H1 (cell line): ENCODE measurements at places on chromosomes 7 and 10. TPM values are rescaled to one million over a fixed set of nuclear protein-coding genes. Genes with fewer than 3 reads are reported as not detected.

The PRSS58 gene
- not detected in 2 replicates for total RNA-seq

The CPA4 gene
- total RNA-seq, result not detected in 2 replicates

The CPN1 gene
- 0.15 TPM in 1 of 2 replicates, not detected in the other for total RNA-seq

DNA sequence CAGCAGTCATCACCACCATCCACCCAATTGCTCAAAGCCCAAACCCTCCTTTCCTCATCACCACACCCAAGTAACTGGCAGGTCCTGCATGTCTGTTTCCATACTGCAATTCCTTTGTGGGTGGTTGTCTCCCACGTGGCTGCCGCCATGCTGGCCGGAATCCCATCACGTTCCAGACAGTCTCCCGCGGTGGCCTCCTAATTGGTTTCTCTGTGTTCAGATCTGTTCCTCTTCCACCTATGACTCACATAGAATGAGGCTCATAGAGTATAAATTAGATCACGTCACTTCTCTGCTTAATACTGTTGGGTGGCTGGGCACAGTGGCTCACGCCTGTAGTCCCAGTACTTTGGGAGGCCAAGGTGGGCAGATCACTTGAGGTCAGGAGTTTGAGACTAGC is 813.0 kb downstream of the TYW1 start:
- DNase-seq, result no peak
- no peaks in the 10 kb centered on the region for H3K36me3 ChIP-seq
- no peak overlapping the region for H3K4me3 ChIP-seq
- H3K27me3 ChIP-seq, result no peaks in the 10 kb centered on the region

- H3K4me1 ChIP-seq, result 0 out of 2 replicates have a peak, but pooled peaks cover 2% of the 10 kb centered on the region
- no peak overlapping the region for H3K4me3 ChIP-seq
- H3K36me3 ChIP-seq, result no peaks in the 10 kb centered on the region
- DNase-seq, result no peak
Measured at GRCh38 chr10:122671355-122671754, 28.3 kb downstream of the C10orf120 start.

The SORCS1 gene
- 4.6 and 4.9 TPM in 2 replicates for total RNA-seq

GRCh38 chr10:73785721-73786511 is 510 bp downstream of the ZSWIM8 start:
- peak; percentile 57 for DNase-seq
- no peak overlapping the region for H3K27ac ChIP-seq
- H3K4me1 ChIP-seq, result peaks cover 3% of the 10 kb centered on the region
- H3K27me3 ChIP-seq, result no peaks in the 10 kb centered on the region
- peak overlapping the region; percentile 96 for H3K4me3 ChIP-seq
- H3K36me3 ChIP-seq, result peaks cover 7% of the 10 kb centered on the region

DNA sequence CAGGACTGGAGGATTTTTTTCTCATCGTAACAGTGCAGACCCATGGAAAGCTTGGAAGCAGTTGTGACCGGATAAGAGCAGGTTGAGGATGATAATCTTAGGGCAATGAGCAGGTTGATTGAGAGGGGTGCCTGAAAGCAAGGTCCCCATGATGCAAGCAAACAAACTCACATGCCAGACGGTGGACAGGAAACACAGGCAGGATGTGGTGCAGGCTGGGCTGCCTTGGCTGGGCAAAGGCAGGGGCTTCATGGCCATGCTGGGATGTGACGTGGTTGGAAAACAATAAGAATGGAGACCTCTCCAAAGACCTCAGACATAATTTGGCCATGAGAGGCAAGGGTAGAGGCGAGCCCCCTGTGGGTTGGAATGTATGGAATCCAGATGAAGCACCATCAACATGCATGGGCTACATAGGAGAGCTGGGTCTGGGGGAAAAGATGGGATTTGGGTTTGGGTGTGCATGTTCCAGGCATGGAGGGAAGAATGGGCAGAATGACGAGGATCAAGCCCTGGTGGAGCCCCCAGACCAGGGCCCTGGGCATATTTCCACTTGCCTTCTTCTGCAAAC is 58.3 kb downstream of the IKZF1 start:
- no peaks in the 10 kb centered on the region for H3K27me3 ChIP-seq
- no peak for DNase-seq
- no peak overlapping the region for H3K4me3 ChIP-seq

DNA sequence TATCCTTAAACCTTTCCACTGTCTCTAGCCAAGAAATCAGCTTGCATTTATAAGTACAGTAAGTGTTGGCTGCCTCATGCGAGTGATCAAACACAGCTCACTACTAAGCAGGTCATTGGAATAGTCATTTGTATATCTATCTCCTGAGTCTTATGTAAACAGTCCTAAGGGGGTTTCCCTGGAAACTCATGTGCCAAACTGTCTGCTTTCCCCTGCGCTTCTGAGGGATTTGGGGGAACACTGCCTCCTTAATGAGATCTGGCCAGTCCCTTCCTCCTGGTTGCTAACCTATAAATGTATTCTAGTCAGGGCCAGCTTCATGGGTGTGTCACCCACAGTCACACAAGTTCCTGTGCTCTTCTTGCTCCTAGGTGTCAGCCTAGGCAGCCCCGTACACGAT is 133.1 kb downstream of the CD36 start:
- no peaks in the 10 kb centered on the region for H3K36me3 ChIP-seq
- no peak for DNase-seq
- H3K27ac ChIP-seq, result no peak overlapping the region
- H3K27me3 ChIP-seq, result peaks cover 3% of the 10 kb centered on the region; the same call in 1 of the 2 replicates
- H3K4me1 ChIP-seq, result peaks cover 3% of the 10 kb centered on the region

The PRLHR gene
- total RNA-seq, result not detected in 2 replicates

DNA sequence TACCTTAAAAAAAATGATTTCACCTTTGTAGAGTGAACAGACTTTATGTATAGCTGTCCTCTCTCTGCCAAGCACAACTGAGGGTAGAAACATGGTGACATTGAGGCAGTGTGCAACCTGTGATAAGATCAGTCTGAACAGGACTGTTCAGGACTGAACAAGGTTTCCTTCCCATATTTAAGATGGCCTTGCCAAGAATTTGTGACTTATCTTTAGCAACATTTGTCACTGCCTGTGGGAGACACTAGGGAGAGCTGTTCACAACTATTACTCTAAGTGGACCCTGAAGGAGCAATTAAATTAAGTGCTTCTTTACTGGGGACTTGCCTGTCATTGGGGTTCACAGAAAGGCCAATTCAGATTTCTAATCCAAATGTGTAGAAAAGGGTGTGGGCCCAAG is 6.7 kb downstream of the OR13A1 start:
- H3K27me3 ChIP-seq, result no peaks in the 10 kb centered on the region
- no peak overlapping the region for H3K27ac ChIP-seq
- H3K4me1 ChIP-seq, result peaks cover 3% of the 10 kb centered on the region; the same call in 1 of the 2 replicates
- H3K36me3 ChIP-seq, result no peaks in the 10 kb centered on the region
- H3K4me3 ChIP-seq, result no peak overlapping the region
